ENCODE measurements at places on chromosomes 3 and 15. TPM values are rescaled to one million over a fixed set of nuclear protein-coding genes. Genes with fewer than 3 reads are reported as not detected.

ZNF501 gene
- 5.4 TPM for total RNA-seq

NSUN3 gene
- 7.1 TPM for total RNA-seq

PML gene
- total RNA-seq: 23.7 TPM

ARGFX gene
- not detected for total RNA-seq

MAP6D1 gene
- 2.8 TPM for total RNA-seq

ANKUB1 gene
- not detected for total RNA-seq

CASR gene
- not detected for total RNA-seq

DNAH12 gene
- 0.15 TPM for total RNA-seq

TCAIM gene
- total RNA-seq: 43.9 TPM

- DNase-seq: no peak
Measured at GRCh38 chr3:143824735-143825385, 23.4 kb downstream of the SLC9A9 start.

DNA sequence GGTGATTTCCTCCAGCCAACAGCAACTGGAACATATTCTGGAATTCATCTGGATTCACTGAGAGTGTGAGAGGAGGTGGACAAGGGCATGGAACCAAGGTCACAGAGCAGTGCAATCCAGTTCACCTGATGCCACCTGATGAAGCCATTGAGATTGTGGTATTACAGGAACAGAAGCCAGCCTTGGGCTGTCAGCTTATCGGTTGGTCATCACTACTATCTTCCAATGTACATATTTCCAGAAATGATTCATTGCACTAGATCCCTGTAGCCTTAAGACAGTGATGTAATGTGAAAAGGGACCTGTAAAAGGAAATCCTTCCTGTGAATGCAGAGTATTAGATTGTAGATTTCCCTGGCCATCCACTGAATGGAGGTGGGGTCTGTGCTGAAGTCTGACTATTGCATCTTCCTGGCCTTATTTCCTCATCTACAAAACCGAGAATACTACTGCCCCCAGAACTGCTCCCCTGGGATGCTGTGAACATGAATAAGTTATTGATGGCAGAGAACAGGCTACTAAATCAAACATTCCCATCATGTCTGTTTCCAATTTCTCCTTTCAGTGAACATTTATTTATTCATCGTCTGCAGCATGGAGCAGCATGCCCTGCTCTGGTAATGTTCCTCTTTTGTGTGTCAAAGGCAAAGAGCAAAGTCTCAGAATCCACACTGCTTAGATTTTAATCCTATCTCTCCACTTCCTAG is 47.4 kb upstream of the TPM1 start:
- no peak for DNase-seq

DNA sequence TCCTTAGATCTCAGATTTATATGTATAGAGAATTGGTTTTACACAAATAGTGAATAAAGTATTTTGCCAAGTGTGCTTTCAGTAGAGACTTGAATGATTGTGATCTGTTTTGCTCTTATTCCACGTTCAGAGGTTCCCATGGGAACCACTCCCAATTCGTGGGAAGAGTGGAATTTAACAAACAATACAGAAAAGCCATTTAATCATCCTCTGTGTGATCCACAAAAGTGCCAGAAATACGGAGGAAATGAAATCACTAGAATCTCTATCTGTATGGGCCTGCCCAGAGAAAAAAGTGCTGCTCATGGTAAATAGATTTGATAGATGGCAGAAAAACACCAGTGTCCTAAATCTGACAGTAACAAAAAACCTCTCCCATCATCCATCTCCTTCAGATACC is 56.0 kb downstream of the CNTN4 start:
- no peak for DNase-seq

GRCh38 chr3:162534431-162534830 is 1037.8 kb downstream of the OTOL1 start:
- no peak for DNase-seq

DNA sequence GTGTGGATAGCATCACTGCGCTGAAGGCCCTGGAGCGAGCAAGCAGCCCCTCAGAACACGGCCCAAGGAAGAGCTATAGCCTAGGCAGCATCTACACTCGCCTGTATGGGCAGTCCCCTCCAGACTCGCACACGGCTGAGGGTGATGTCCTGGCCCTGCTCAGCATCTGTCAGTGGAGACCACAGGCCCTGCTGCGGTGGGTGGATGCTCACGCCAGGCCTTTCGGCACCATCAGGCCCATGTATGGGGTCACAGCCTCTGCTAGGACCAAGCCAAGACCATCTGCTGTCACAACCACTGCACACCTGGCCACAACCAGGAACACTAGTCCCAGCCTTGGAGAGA is 20.5 kb downstream of the ATRIP start:
- no peak for DNase-seq

GRCh38 chr3:153171256-153171655 is 9.2 kb downstream of the RAP2B start:
- DNase-seq: no peak

GRCh38 chr3:46356276-46356675 is 2.4 kb downstream of the CCR2 start:
- DNase-seq: no peak

DNA sequence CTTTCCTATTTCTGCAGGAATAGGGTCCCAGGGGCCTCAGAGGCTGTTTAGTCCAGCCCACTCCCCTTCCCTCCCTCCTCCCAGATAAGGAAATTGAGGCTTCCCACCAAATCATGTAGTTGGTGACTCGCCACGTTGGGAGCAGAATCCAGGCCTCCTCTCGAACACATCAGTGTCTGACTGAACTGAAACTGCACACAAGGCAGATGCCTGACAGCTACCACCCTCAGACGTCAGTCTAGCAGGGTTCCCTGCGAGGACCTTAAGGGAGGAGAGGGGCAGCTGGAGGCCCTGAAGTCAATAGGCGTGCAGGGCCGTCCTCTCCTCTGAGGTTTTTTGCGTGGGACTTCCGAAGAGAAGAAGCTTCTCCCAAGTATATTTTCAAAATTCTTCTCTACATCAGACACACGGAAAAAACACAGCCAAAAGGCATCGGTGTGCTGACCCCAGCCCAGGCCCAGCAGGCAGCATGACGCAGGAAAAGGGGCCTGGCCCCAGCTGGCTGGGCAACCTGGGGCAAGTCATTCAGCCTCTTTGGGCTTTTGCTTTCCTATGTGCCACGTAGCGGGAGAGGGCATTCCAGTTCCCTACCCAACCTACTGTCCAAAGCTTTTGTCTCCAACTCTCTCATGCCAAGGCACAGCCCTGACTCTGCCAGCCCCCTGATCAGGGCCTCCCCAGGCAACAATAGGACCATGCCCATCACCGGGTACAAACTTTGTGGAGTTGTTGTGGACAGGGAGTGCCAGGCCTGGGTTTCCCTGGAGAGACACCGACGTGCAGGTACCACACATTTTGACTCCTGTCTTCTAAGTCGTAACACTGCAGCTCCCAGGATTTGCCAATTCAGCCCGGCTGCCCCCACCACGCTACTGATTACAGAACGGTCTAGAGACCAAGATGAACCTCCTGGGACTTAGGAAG is 283.1 kb downstream of the XXYLT1 start:
- DNase-seq: no peak

DNA sequence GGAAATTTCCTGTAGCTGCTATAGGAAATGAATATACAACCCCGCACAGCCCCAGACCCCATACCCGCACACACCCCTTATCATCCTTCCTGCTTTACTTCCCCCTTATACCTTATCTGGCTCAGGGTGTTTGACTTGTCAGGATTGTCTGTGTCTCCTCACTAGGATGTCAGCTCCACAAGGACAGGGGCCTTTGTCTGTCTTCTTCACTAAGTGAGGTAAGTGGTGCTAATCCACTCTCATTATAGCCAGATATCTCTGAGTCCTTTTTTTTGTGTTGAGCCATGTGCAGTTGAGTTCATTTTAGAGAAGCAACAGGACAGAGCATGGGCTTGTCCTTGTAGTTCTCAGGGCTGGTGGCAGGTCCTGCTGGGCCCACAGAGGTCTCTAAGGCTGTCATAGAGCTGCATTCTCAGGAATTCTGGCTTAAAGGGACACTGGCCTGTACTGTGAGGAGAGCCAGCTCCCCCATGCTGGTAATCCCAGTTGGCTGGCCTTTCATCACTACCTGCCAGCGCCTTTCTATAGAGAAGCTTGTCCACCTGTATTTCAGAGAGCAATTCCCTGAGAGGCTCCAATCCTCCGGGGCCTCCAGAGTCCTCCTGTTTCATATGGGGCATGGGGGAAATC is 9.0 kb downstream of the KY start:
- DNase-seq: no peak

- DNase-seq: no peak
Measured at GRCh38 chr3:193722566-193722965, 129.6 kb downstream of the OPA1 start.

DNA sequence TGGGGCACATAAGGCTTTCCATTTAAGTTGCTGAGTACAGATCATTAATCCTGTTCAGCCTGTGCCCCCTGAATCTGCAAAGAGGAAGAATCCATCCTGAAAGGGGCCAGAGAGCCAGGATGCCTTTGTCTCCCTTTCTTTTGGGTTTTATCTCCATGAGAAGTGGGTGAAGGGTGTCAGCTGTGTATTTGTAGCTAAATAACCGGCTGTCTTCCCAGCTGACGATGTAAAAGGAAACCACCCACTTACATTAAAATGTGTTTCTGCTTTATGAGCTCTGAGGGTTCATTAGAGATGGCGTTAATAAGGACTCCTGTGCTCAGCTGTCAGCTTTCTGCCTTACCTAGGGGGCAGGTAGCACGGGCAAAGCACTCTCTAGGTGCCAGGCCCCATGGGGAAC is 83.4 kb downstream of the SLCO3A1 start:
- DNase-seq: no peak

GRCh38 chr3:171833789-171834460 is 9.2 kb upstream of the TMEM212 start:
- no peak for DNase-seq

GRCh38 chr15:59950603-59951388 is 53.3 kb upstream of the FOXB1 start:
- no peak for DNase-seq

DNA sequence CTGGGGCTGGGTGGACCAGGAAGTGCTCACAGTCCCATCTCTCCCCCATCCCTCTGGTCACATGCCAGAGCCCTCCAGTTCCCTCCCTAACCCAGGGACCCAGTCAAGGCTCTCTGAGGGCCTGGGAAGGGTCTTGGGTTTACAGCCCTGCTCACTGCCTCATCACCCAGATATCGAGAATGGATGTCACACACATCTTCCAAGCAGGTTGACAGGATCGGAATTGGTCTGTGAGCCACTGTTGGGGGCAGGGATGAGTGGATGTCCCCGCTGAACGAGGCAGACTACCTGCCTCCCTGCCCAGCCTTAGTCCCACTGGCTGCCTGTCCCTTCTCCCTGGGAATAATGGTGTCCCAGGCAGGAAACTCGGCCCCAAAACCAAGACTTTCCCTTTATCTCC is 20.0 kb upstream of the GOLGA6C start:
- no peak for DNase-seq

GRCh38 chr3:42505128-42505848 is 2.8 kb downstream of the VIPR1 start:
- no peak for DNase-seq

GRCh38 chr3:185729337-185730055 is 95.3 kb downstream of the IGF2BP2 start:
- no peak for DNase-seq

- DNase-seq: no peak
Measured at GRCh38 chr15:70251246-70251990, 153.7 kb upstream of the TLE3 start.

DNA sequence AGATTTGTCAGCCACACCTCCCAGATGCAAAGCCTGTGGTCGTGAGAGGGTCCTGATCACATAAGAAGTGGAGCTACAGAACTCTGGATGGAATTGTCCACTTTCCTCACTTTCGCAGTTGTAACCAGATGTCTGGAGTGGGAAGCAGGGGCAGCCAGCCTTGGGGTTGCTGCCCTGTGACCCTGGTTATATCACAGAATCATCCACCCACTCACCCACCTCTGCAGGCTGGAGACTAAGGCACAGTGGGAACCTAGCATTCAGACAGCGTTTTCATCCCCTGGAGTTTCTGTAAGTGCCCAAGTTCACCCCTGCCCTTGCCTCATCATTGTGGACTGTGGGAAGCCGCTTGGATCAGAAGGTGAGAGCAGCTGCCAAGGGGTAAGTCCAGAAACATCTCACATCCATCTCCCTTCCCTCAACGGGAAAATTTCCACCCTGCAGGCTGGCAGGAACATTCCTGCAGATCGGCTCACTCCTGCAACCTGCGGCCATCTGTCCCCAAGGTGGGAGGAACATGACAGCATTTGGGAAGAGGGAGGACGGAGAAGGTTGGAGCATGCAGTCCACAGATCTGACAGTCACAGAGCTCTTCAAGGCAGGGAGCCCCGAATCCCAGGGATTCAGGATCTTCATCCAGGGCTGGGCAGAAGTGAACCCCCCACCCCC is 2.9 kb upstream of the IQSEC1 start:
- no peak for DNase-seq

DNA sequence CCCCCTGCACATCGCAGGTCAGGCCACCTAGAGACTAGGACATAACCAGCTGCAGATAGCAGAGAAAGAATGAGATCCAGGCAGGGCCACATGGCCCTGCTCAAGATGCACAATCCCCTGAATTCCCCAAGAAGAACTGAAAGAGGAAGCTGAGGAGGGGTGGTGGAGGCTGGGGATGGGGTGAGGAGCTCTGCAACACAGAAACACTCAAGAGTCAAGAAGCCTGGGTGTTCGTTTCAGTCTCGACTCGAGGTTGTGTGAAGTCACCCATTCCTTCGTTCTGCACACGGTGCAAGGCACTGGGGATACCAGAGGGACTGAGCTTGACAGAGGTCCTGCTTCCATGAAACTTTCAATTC is 62.0 kb downstream of the TLE3 start:
- no peak for DNase-seq

DNA sequence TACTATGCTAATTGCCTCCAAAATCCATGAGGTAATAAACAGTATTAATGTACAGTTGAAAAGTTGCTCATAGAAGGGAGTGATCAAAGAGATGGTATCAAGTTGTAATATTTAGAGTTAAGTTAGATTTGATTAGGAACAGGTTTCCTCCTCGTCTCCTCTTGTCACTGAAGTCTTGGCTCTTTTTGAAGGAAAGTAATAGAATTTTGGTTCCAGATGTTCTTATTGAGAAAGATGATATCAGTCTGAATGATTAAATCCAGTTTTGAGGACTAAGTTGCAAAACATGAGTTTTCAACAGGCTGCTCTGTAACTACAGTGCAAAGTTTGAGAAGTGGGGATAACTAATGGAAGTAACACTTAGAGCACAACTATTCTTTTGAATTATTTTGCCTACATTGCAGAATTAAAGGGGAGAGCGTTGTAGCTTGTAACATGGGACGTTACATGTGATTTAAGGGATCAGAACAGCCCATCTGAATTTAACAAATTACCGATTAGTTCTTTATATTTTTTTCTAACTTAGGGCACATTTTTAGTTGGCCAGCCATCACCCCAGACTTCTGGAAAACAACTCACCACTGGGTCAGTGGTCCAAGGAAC is 48.3 kb downstream of the MAP6D1 start:
- no peak for DNase-seq

DNA sequence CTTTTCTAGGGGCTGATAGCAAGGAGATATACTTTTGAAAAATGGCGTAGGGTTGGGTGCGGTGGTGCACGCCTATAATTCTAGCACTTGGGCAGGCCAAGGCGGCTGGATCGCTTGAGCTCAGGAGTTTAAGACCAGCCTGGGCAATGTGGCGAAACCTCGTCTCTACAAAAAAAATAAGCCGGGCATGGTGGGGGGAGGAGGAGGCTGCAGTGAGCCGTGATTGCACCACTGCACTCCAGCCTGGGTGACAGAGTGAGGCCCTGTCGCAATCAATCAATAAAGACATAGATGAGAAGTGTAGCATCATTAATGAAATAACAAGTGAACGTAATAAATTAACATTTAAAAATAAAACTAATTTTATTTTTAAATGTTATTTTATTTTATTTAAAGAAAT is 134.6 kb downstream of the SLCO3A1 start:
- no peak for DNase-seq

- DNase-seq: no peak
Measured at GRCh38 chr15:68354268-68354667, 76.7 kb downstream of the FEM1B start.
